ENCODE measurements at places on chromosomes 6 and 20. TPM values are rescaled to one million over a fixed set of nuclear protein-coding genes. Genes with fewer than 3 reads are reported as not detected.
A peak's percentile ranks its signal among the peaks of the same experiment; 100 is the strongest.

DNA sequence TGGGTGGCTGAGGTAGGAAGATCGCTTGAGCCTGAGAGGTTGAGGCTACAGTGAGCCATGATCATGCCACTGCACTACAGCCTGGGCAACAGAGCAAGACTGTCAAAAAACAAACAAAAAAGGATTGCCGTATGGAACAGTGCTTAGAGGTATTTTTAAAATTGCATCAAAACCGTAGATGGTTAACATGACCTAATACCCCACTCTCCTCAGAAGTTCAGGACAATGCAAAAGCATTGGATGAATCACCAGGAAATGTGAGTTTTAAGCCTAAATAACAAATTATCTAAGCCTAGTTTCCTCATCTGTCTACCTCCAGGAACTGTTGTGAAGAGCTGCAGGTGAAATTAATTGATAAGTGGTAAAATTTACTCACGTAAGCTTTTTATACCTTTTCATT, 123.8 kb upstream of the ID4 start:
- no peak for DNase-seq

DNA sequence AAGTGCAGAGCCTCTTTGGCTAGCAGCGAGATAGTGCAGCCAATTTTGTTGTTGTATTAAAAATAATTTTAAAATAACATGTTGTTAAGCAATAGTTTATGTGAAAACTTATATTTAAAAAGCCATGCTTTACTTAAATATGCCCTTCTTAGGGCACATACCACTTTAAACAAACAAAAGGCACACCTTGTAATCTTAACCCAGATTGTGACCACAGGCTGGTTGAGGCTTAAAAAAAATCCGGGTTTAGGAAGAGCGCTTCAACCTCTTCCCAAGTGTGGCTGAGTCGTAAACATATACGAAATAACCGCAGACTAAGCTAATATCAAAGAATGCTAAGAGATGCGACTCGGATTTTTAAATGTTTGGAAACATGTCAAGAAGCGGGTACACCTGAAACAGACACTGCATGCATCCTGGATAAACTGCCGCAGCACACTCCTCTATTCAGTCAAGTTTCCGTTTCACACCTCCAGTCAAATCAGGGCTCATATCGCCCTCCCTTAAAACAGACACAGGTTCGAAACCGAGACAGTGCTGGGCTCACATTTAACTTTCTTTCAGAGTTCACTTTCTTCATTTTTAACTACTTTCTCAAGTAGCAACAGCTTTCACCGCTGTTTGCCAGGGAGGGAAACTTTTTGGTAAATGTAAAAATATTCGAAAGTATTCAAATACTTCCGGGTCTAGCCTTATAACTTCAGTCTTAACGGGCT, 1.5 kb downstream of the DEK start:
- DNase-seq, result peak; percentile 29

DNA sequence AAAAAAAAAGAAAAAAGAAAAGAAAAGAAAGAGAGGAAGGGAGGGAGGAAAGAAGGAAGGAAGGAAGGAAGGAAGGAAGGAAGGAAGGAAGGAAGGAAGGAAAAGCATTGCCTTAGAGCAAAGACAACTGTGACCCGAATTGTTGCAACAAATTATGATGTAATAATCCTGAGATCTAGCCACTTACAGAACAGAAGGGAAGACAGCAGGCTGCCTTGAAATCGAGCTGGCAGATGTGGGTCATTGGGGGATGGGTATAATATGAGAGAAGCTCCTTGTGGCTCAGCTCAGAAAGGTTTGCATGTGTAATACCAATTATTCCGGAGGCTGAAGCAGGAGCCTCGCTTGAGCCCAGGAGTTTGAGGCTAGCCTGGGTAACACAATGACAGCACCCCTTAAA, 208.1 kb upstream of the PROKR2 start:
- no peak for DNase-seq

- DNase-seq, result no peak
These were observed 189.6 kb downstream of the JARID2 start for GRCh38 chr6:15435468-15435867.

DNA sequence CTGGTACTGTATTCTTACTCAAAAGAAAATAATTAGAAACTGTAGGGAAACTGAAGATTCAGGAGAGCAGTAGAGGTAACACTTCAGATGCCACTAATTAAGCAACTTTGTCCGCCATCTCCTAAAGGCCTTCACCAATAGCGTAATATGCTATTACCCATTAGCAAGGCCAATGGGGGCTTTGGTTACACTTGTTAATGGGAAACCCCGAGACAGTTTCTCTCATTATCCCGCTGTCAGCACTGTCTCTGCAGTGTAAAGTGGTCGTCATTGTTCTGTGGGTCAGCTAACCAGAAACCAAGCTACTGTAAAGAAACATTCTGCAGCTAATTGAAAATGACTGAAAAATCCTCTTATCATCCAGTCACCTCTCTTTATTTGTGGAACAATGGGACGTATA, 468.0 kb upstream of the POU3F2 start:
- no peak for DNase-seq

The BPIFB2 gene
- total RNA-seq, result not detected

The PCSK2 gene
- not detected for total RNA-seq
